Testis (tissue), 5 donors: ENCODE measurements at places on chromosomes 1 and 21.

GRCh38 chr1:155134880-155135414, 705 bp upstream of the SLC50A1 start:
- peak; percentile 93 for DNase-seq

DNA sequence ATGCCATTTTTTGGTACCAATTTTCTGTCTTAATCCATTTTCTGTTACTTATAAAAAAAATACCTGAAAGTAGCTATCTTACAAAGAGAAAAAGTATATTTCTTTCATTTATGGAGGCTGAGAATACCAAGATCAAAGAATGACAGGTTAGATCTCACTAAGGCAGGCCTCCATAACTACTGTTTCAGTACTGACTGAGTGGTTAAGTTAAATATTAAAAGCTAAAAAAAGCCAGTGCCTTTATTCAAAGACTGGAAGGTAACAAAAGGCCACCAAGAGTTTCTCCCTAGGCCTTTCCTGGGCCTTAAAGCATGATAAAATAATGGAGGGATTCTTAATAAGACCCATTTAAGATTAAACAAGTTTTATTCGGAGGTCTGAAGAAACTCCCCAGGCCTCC, 687.7 kb upstream of the ADGRL4 start:
- DNase-seq, result no peak

GRCh38 chr1:183282101-183282855, 96.2 kb downstream of the LAMC2 start:
- no peak for DNase-seq

GRCh38 chr1:181110013-181110412, 21.5 kb downstream of the IER5 start:
- no peak for DNase-seq

DNA sequence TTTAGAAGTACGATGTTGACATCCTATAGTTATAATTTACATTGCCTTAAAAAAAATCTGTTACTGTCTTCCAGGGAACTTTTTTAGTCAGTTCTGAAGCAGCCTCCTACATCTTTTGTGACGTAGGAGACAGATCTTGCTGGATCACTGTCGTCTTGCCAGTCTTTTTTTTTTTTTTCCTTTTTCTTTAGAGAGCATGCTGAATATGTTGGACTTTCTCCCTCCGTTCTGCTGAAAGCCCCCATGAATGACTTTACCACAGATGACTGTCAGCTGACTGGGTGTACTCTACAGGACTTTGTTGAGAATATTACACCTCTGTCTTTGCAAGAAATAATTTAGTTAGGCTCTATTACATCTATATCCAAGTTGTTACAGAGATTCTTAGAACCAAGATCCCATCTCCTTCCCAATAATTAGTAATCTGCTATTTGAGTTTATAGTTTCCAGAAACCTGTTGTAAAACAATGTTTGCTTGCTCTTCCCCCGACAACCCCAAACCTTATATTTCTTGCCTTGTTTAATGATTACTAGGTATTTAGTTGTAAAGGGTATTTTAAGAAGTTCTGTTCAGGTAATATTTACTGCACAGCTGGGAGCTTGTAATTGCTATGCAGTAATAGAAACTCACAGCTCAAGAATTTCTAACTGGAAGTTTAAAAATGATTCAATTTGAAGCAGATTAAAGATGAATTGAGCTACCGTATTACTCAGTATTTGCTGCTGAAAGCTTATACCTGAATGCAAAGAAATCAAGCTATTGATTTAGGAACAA, 61.8 kb downstream of the RASAL2 start:
- no peak for DNase-seq

DNA sequence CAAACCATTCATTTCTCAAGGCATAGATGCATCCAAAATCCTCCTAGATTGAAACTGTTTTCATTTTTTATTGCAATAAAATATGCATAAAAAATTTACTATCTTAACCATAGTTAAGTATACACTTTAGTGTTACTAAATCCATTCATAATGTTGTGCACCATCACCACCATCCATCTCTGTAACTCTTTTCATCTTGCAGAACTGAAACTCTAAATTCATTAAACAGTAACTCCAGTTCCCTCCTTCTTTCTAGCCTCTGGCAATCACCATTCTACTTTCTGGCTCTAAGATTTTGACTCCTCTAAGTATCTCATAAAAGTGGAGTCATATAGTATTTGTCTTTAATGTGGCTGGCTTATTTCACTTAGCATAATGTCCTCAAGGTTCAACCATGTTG, 236.8 kb downstream of the SMYD3 start:
- no peak for DNase-seq

DNA sequence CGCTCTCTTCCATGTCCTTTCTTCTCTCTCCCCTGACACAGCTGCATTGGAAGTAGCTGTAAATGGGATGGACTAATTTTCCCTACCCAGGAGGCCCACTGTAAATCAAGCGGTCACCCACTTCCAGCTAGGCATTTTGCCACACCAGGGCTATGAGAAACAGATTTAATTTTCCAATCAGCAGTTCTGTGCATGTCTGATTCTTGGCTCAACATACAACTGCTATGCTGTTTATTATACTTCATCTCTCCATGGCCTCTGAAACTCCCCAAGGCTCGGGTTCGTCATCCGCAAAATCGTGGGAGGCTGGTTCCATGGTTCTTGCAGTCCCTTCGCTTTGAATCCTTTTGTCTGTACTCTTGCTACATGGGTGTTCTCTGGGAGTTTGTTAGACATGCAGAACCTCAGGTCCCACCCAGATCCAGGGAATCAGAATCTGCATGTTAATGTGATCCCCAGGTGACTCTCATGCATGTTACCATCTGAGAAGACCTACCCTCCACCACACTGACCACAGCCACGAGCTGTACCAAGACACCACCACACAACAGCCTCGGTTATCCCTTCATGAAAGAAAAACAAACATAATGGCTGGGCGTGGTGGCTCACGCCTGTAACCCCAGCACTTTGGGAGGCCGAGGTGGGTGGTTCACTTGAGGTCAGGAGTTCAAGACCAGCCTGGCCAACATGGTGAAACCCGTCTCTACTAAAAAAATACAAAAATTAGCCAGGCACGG, 190.5 kb downstream of the GABPA start:
- no peak for DNase-seq

- DNase-seq, result peak; percentile 33
These were observed 1.0 kb downstream of the DNAJB4 start for GRCh38 chr1:78005755-78006154.

- no peak for DNase-seq
These were observed 40.2 kb upstream of the PARP1 start for GRCh38 chr1:226447932-226448665.

GRCh38 chr1:214050513-214051401, 63.0 kb downstream of the PROX1 start:
- DNase-seq, result no peak

DNA sequence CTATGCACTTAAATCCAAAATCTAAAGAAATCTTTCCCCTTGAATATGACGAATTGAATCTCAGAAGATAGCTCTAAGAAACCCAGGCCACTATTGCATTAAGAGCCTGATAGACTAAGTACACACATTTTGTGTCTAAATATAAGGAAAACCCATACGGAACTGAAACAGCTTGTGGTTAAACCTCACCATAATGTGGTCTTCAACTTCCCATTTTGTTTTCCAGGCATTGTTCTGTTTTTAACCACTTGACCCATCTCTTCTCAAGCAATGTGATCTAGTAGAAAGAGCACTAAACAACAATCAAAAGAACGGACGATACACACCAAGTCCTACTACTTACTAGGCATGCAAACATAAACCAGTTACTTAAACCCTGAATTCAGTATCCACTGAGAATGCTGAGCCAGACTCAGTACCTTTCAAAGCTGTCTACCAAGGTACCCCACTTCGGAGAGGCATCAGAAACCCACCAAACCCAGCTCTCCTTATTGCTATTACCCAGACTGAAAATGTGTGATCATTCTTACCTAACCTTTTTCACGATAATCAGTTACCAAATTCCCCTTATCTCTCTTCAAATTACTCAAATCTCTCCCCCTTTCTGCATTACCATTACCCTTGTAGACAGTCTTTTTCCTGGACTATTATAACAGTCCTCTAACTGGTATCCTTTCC, 12.8 kb downstream of the OTUD7B start:
- no peak for DNase-seq

- DNase-seq, result no peak
These were observed 179.6 kb downstream of the DHRS3 start for GRCh38 chr1:12438349-12438924.

- no peak for DNase-seq
These were observed 672 bp downstream of the BCL2L15 start for GRCh38 chr1:113886417-113887401.

DNA sequence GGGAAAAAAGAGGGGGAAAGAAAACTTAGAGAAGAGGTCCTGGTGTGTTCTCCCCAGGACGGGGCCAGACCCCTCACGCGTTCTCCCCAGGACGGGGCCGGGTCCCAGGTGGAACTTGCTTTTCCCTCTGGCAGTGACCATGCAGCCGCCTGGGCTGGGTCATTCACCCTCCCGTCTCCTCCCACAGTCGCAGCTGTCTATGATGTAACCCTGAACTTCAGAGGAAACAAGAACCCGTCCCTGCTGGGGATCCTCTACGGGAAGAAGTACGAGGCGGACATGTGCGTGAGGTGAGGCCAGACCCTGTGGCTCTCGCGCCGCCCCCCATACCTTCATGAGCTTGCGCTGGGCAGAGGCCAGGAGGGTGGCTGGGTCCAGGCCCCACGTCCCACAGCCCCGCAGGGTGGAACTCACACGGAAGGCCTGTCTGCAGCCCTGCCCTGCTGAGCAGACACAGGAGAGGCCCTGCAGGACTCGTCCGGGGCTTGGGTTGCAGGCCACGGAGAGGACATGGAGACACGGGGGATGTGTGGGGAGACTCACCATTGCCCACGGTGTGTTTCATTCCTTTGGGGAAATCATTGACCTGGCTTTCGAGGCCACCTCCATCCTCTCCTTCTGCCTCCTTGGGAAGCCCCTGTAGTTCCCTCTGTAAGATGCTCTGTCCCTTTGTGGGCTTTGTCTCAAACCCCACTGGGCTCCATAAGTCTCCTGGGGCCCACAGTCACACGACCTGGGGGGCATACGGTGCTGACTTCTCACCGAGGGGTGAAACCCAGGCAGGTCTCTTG, 40.7 kb upstream of the TRAPPC10 start:
- peak; percentile 35 for DNase-seq

DNA sequence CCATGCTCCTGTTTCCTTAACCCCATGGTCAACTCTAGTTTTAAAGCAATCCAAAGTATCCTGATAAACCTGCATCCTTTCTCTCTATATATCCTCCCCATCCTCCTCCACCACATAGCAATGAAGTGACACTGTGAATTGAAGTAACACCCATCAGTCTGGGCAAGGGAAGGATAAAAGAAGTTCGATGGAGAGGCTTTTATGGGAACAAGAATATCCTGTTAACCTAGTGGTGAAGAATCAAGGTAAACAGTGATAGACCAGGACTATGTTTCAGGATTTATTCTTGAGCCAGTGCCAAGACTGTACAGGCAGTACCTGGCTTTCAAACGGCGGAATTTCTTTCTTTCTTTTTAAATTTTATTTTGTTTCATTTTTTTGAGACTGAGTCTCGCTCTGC, 17.6 kb downstream of the RABIF start:
- no peak for DNase-seq

GRCh38 chr1:220045356-220046051, 801 bp downstream of the EPRS1 start:
- DNase-seq, result no peak

GRCh38 chr1:243483071-243483771, 227.4 kb downstream of the SDCCAG8 start:
- DNase-seq, result no peak

GRCh38 chr1:170836141-170836540, 99.2 kb upstream of the MROH9 start:
- DNase-seq, result no peak

DNA sequence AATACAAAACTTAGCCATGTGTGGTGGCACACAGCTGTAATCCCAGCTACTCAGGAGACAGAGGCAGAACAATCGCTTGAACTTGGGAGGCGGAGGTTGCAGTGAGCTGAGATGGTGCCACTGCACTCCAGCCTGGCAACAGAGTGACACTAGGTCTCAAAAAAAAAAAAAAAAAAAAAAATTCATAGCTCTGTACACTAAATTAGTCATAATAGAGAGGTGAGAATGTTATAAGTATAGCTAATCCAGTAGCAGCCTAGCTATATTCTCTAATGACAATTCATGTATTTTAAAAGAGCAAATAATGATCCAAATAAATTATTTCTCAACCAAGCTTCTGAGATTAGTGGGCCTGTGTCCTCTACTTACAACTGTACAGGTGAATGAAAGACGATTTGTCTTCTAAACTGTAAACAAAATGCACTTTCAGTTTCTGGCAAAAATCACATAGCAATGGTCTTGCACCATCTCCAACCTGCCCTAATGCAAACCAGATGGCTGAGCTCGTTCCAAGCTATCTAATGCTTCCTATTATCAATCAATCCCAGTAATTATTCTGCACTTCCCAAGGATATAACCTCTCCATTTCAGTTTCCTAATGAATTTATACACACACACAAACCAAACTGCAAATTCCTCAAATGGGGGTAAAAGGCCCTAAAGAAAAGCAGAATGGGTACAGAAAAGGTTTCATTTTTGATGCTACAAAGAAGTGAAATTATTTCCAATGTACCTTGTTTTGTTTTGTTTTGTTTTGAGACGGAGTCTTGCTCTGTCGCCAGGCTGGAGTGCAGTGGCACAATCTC, 56.5 kb downstream of the GATAD2B start:
- no peak for DNase-seq
